ENCODE measurements at places on chromosomes 7 and 10.

GRCh38 chr10:734481-734880, 45.0 kb upstream of the DIP2C start:
- DNase-seq: no peak

DNA sequence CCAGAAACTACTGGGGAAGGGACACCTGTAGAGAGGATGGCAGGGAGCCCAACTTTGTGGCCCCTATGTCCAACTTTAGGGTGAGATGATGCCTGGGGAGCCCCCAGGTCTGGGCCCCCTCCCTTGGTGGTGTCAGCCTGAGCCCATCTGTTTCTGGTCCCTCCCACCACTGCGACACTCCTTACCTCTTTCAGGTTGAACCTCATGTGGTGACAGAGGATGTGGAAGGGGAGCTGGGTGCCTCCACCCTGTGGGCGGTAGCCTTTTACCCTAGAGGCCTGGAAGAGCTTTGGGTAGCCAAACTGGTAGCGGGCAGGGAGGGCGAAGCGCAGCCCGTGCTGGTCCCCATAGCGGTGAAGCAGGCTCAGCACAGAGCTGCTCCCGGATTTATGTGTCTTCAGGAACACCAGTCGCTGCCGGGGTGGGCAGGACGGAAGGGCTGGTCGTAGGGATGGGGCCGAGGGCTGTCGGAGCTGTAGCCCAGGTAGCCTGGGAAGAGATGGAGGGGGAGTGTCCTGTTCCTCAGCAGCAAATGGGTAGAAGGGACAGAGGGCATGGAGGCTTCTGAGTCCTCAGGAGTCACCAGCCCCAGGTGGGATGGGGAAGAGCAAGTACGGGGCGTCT, 2.0 kb downstream of the GAL3ST4 start:
- no peak for DNase-seq

DNA sequence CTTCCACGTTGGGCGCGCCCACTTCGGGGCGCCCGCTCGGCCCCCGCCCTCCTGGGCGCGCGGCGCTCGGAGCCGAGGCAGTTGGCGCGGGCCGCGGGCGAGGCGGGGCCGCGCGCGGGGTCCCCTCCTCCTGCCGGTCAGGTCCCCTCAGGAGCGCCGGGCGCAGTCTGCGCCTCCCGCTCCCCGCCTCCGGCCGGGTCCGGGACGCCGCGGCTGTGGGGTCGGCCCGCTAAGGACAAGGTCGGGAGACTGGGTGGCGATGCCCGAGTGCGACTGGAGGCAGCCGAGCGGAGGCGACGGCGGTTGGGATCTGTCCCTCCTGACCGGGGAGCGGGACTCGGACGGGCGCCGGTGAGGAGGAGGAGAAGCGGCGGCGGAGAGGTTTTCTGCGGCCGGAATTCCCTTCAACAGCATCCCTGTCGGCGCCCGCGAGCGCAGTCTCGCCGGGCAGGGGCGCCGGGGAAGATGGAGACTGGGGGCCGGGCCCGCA, at the start of gene ATRNL1:
ATRNL1 (plus strand) TSS at position 80 of the 490 bp plus-strand sequence; CDS start at position 466, 386 bp downstream.
- DNase-seq: peak; percentile 27

- DNase-seq: no peak
Measured at GRCh38 chr10:12041766-12042408, 722 bp downstream of the UPF2 start.

DNA sequence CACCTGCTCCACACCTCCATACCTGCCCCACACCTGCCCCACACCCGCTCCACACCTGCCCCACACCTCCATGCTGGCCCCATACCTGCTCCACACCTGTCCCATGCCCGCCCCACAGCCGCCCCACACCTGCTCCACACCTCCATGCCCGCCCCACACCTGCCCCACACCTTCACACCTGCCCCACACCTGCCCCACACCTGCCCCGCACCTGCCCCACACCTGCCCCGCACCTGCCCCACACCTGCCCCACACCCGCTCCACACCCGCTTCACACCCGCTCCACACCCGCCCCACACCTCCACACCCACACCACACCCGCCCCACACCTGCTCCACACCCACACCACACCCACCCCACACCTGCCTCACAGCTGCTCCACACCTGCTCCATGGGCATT, 53.0 kb downstream of the PARP12 start:
- DNase-seq: no peak

DNA sequence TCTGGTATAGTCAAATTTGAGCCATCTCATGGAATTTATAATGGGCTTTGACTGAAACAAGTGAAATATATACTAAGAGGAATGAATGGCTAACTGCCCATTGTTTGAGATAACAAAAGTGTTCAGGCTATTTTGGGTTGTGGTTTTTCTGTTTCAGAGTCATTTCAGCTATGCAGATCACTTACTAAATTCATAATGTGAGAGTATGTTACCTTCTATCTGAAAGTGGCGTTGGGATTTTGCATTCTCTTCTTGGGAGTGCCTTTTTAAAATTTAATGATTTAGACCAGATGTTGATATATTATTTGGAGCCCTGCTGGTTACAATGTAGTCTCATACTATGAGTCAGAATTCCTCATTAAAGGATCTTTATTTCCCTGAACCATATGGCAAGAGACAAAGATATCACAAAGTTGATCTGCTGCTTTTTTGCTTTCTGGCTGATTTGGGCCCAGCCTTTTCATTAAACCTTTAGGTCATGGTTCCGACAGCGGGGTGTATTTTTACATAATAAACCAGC, 10.4 kb downstream of the VCL start:
- no peak for DNase-seq

- DNase-seq: no peak
Measured at GRCh38 chr7:103413407-103413806, 32.6 kb downstream of the SLC26A5 start.

- DNase-seq: no peak
Measured at GRCh38 chr10:5589011-5589660, 64.4 kb downstream of the CALML3 start.

GRCh38 chr10:71755179-71755879, 18.0 kb downstream of the VSIR start:
- DNase-seq: no peak

GRCh38 chr10:17783751-17784150, 25.4 kb upstream of the MRC1 start:
- no peak for DNase-seq

- DNase-seq: no peak
Measured at GRCh38 chr7:78955329-78955728, 498.1 kb downstream of the MAGI2 start.

GRCh38 chr10:91391920-91392319, 18.2 kb upstream of the HECTD2 start:
- no peak for DNase-seq

- DNase-seq: no peak
Measured at GRCh38 chr7:105905910-105906568, 29.6 kb upstream of the ATXN7L1 start.

DNA sequence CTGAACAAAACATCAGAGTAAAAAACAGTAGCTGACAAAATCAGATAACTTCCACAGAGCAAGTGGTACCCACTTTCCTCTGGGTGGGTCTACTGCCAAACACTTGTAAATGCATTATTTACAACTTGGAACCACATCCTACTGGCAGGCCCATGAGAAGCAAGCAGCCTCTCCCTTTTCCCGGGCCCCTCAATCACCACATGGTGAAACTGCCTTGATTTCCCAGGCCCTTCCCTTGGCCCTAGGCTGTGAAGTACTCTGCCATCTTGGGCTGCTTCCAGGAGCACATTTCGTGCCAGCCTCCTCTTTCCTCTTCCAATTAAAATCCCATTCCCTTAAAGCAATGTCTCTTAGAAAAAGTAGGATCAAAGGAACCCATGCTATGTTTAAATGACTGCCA, 71.4 kb downstream of the CUZD1 start:
- DNase-seq: no peak

DNA sequence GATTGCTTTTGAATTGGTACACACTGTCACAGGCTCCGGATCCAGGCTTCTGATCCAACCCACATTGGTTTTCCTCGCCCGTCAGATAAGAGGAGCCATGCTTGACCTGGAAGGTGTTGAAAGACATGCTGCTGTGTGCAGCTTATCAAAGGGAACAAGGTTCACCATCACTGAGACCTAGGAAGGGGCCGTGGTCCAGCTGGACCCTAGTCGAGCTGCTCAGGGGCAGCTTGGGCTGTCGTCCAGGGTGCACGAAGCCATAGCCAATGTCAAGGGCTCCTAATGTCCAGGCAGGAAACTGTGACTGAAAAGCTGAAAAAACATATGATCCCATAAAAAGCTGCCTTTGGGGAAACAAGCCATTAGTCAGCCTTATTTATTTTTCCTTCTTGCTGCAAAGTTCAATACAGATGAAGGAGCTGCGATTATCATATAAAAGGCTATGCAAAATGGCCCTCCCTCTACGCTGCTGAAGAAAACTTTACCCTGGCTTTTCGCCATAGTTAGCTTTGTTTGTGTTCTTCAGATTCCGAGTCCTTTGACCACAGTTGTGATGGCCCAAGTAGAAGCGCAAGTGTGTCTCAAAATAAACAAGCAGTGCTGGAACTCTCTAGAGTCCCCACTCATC, 118.0 kb downstream of the CREB5 start:
- peak; percentile 51 for DNase-seq

GRCh38 chr7:41659539-41659938, 43.4 kb downstream of the INHBA start:
- no peak for DNase-seq

DNA sequence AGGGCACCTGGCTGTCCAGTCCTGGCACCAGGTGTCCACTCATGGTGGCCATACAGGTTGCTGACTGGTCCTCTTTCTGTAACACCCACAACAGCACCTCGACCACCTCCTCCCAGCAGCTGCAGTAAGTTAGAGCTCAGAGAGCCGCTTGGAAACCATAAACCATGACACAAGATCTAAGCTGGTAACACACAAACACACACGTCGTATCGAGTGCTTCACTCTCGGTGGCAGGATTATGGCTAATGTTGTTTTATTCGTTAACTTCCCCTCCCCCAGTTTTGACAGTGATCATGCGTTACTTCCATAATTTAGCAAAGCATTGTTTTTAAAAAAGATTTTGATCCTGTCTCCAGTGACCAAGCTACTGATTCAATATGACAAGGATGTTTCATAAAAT, 59.7 kb downstream of the CAMK2B start:
- no peak for DNase-seq

DNA sequence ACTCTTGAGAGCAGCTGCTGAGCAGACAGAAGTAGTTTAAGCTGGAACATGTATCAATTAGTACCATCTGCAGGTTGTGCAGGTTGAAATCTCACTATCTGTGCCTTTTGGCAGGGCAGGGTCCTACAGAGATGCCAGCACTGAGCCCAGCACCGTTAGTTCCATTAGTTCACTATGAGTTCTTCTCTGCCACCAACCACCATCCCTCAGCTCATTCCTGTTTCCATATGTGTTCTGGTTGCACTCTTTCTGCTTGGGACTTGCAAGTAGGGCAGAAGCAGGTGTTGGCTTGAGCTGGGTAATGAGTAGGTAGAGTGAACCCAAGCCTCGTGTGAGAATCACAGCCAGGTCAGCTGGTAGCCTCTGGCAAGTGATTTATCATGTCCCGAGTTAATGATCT, 2.8 kb downstream of the SMO start:
- no peak for DNase-seq

DNA sequence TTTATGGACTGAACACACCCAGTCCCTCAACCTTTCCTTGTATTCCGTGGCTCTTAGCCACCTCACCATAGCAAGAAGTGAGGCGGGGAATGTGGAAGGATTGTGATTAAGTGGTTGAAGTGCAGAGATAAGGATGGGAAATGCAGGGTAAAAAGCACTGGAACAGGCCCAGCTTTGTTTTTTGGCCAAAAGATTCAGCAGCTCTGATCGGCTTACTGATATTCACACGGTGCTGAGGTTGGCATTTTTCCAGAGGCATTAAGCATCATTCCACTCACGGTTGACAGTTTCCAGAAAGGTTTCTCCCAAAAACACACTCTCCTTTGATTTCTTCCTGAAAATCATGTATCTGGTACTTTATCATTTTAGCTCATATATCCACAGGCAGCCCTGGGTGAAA, 544.2 kb downstream of the CNTNAP2 start:
- no peak for DNase-seq

GRCh38 chr10:118832241-118832651, 77.5 kb upstream of the CACUL1 start:
- DNase-seq: no peak

GRCh38 chr10:10270126-10271050, 747.3 kb upstream of the CELF2 start:
- DNase-seq: no peak

DNA sequence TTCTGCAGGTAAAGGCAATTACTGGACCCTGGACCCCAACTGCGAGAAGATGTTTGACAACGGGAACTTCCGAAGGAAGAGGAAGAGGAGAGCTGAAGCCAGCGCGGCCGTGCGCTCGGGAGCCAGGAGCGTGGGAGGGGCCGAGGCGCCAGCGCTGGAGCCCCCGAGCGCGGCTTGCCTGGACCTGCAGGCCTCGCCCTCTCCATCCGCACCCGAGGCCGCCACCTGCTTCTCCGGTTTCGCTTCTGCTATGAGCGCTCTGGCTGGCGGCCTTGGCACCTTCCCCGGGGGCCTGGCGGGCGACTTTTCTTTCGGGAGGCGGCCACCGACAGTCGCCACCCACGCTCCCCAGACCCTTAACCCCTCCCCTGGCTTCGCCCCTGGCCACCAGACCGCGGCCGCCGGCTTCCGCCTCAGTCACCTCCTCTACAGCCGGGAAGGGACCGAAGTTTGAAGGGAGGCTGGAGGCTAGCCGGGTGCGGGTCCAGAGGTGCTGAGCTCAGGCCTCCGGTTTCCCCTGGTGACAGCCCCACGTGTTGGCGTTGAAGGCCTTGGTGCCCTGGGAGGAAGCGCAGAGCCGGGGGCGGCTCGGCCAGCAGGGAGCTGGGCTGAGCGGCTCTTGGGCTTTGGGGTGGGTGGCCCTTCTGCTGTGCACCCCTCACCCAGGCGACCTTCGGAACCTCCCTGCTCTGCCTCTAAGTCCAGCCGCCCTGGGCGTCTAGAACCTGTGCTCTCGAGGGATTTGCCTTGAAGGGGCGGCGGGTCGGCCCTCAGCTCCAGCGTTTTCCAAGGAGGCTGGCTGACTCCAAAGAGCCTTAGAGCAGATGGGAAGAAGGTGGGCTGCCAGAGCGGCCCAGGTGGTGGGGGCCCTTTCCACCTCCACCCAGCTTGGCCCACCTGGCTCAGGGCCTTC, 1.8 kb downstream of the FOXI2 start:
- DNase-seq: no peak

GRCh38 chr7:25714013-25714412, 438.0 kb upstream of the NFE2L3 start:
- no peak for DNase-seq

- no peak for DNase-seq
Measured at GRCh38 chr7:157796846-157797245, 460.0 kb downstream of the DNAJB6 start.

Measured in T1000 (cell line).